ENCODE measurements at places on chromosomes 5 and 9. TPM values are rescaled to one million over a fixed set of nuclear protein-coding genes. Genes with fewer than 3 reads are reported as not detected.

DNA sequence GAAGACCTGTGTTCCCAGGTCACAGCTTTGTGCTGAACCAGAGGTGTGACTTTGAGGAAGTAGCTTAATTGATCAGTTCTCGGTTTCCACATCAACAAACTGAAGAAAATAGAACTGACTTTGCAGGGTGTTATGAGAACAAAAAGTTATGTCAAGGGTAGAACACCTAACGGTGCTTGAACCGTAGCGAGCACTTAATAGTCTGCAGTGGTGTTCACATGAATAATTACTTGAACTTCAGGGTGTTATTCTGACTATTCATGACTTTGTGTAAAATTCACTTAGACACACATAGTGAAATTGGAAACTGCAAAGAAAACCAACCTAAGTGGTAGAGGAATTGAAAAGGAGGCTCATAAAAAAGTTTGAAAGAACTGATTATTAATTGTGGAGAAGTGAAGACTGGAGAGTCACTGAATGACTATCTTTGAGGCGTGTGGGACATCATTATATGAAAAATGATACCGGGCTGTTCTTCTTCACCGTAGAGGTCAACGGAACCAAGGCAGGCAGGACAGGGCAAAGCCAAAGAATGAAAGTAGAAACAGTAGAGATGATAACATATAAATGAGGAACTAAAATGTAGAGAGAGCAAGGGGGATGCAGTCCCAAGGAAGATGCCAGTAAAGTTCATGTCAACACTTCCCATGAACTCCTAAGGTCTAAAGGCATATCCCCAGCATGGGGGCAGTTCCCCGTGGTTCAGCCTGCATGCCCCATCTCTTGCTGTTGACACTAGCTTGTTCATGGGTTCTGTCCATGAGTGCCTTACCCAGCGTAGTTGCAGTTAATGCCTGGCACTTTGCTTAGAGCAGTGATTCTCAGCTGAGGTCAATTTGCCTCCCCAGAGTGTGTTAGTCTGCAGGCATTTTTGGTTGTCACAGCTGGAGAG lies 118.7 kb downstream of the ZNF462 start:
- H3K4me1 ChIP-seq = no peaks in the 10 kb centered on the region
- no peak overlapping the region for H3K27ac ChIP-seq
- DNase-seq = no peak
- H3K4me3 ChIP-seq = no peak overlapping the region

DNA sequence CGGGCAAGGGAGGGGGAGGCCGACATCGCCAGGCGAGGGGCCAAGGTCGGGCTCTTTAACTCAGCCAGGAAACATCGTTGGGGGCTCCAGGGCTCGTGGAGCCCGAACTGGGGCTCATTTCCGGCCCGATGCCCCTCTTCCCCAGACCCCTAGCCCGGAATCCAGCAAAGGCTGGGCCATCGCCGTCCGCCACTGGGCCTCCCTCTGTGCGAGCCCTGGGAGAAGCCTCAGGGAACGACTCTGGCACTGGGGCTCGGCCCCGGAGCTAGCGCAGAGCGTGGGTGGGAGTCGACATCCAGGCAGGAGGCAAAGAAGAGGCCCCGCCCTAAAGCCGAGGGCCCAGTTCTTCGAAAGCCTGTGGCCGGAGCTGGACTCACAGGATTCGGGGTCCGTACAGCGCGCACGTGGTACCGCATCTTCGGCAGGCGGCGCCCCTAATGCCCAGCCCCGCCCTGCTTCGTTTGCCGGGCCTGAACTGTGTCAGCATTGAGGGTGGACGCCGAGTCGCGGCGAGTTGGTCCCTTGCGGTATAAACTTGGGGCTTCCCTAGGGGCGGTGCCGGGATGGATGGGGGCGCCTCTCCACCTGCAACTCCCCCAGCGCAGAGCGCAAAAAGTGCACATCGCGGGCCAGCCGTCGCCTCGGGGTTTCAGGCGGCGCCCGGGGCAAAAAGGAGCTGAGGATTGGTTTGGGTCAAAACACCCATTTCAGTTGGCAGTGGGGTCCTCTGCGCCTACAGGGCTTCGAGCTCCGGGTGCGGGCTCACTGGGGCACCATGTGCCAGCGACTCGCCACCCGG lies 3.6 kb upstream of the PAX5 start:
- H3K27ac ChIP-seq = no peak overlapping the region
- H3K4me1 ChIP-seq = peaks cover 27% of the 10 kb centered on the region
- H3K4me3 ChIP-seq = peak overlapping the region; percentile 52
- DNase-seq = no peak
- peaks cover 95% of the 10 kb centered on the region for H3K27me3 ChIP-seq

DNA sequence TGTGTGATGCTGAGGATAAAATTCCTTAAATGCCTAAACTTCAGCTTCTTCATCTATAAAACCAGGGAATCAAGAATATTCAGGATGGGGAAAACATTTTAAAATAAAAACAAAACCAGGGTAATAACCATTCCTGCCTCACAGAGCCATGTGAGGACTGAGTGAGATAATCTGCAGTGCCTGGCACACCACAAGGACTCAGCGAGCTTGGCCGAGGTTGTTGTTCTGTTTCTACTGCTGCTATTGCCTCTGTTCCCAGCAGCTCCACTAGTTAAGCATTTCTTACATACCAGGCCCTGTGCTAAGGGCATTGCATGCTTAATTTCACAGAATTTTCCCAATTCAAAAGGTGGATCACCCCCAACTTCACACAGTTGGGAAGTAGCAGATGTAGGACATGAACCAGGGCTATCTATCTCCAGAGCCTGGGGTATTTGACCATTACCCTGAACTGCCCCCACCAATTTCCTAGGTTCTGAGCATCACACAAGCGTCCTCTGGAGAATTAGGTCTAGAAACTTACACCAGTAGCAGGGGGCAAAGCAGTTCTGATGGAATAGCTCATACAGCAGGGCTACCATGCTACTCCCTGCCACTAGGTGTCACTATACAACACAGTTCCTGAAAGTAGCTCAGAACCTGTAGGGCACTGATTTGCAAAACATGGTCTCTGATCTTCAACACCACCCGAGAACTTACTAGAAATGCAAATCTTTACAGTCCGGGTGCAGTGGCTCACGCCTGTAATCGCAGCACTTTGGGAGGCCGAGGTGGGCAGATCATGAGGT lies 74.3 kb downstream of the LRSAM1 start:
- H3K27me3 ChIP-seq = no peaks in the 10 kb centered on the region
- DNase-seq = peak; percentile 17
- H3K4me1 ChIP-seq = peaks cover 80% of the 10 kb centered on the region

- no peak for DNase-seq
- no peak overlapping the region for H3K4me3 ChIP-seq
- peaks cover 16% of the 10 kb centered on the region for H3K4me1 ChIP-seq
- H3K36me3 ChIP-seq = no peaks in the 10 kb centered on the region
- H3K27me3 ChIP-seq = no peaks in the 10 kb centered on the region
- H3K27ac ChIP-seq = peak overlapping the region; percentile 74
Measured at GRCh38 chr5:39520232-39520572, 95.4 kb upstream of the DAB2 start.

DNA sequence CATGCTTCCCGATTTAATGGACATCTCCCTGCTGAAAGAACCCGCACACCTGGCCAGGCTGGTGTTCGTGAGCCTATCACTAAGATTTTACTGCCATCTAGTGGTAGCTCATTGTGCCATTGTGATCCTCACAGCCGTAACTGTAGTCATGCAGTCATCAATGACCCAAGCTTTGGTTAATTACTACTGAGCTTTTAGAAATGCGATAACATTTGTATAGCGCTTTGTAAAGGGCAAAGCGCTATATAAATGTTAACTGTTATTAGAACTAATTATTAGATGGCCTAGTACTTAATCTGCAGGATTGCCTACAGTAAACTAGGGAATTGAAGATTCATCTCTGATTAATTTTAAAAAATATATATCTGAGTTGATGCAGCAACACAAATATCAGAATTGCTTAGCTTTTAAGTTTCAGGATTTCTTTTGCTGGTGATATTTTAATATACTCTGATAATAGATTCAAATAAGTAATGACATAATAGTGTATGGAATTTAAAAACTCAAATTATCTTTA lies 90.2 kb downstream of the HACD4 start:
- H3K4me3 ChIP-seq = no peak overlapping the region
- H3K36me3 ChIP-seq = peaks cover 18% of the 10 kb centered on the region
- no peak for DNase-seq
- H3K27ac ChIP-seq = no peak overlapping the region
- no peaks in the 10 kb centered on the region for H3K4me1 ChIP-seq

DNA sequence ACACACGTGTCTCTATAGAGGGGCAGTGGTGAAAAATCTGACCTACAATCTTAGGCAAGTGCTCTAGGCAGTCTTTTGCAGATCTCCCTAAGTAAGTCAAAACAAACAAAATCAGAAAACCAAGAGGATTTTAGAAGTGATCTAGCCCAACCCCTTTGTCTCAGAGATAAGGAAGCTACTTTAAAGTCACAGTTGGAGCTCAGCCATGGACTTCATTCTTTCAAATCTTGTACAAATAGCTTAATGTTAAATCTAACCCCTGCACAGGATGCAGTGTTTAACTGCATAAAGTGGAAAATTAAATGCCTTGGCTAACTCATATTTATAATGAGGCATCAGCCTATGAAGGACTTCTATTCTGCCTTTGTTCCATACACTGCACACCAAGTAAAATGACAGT lies 135.1 kb upstream of the RFX3 start:
- H3K36me3 ChIP-seq = no peaks in the 10 kb centered on the region
- H3K4me3 ChIP-seq = no peak overlapping the region
- H3K27me3 ChIP-seq = no peaks in the 10 kb centered on the region
- no peaks in the 10 kb centered on the region for H3K4me1 ChIP-seq
- no peak for DNase-seq

Gene GPR151
- not detected for total RNA-seq
